Right renal cortex interstitium (tissue), 3 donors: ENCODE measurements at places on chromosomes 7 and 10.
A peak's percentile ranks its signal among the peaks of the same experiment; 100 is the strongest.

- no peak for DNase-seq
Observed at GRCh38 chr10:47362199-47362598, 14.0 kb downstream of the RBP3 start.

GRCh38 chr10:130656187-130656575, 520.0 kb downstream of the GLRX3 start:
- DNase-seq, result no peak

DNA sequence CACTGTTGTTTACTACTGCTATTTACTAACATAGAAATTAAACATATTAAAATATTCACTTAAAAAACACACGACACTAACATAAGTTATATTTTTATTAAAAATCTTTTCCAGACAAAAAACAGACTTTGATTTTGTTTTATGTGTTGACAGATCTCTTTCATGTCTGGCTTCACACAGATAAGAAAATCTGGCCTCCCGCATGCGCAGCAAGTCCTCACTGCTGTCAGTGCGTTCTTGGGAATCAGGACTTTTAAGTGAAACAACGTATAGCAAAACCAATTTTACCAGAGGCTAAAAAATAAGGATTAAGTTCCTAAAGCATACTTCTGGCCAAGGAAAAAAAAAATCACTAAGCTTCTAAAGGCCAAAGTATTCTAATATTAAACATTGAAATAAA, 1.2 kb upstream of the IDI1 start:
- no peak for DNase-seq

- DNase-seq, result no peak
Observed at GRCh38 chr7:137904833-137905232, 58.1 kb upstream of the DGKI start.

DNA sequence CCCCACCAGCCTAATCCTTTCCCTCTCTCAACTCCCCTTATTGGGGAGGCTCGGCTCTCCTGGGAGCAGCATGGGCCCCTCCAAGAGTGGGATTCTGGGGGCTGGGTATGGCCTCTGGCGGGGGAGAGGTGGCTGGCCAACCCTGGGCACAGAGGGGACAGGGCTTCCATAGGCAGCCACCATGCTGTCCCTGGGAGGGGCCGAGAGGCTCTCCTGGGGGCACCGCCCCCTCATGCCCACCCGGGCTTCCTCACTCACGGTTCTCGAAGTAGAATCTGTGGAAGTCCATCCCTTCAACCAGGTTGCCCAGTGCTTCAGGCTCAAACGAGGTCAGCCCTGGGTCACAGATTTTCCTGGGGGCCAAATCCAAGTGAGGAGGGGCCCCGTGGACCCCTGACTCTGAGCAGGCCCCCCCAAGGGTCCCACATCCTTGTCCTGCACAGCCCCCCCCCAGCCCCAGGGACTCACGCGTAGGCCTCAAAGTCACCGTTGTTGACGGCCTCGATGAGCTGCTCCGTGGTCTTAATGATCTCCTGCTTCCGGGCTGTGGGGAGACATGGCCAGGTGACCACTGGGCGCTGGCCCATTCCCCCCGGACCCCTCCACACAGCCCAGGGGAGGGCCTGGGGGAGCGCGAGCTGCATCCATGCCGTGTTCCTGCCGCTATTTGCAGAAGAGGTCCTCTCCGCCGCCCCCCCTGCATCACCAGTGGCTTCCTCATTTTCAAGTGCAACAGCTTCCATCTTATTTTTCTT, 19.8 kb downstream of the YKT6 start:
- no peak for DNase-seq

- no peak for DNase-seq
Observed at GRCh38 chr10:7980196-7980595, 74.3 kb upstream of the GATA3 start.

DNA sequence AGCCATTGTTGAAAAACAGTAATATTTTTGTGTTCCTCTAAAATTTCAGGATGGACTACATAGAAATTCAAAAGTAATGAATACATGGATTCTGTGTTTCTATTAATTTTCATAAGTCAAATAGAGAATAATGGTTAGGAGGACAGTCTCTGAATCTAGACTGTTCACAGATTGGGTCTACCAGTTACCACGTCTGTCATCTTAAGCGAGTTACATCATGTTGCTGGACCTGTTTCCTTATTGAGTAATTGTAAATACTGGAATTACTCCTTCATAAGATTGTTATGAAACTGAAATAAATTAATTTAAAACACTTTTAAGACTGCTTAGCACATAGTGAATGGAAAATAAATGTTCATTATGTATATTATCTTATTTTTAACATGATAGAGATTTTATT, 172.3 kb downstream of the KCND2 start:
- no peak for DNase-seq

GRCh38 chr10:60718886-60719285, 59.4 kb upstream of the CDK1 start:
- no peak for DNase-seq

DNA sequence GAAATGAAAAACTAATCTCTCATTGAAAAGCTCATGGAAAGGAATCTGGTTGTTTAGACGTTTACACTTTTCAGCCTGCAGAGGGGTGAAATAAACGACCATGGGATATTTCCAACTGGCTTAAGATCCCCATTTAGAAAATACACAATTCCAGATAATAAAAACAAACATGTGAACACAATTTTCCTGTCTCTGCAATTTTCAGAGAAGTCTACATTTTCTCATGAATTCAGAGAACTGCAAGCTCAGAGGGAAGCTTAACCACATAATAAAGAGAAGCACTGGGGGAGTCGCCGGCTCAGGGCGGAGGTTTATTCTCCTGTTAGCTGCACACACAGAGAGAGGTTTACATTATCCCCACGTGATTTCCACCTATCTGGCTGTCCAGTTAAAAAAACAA, 215.2 kb downstream of the FANK1 start:
- no peak for DNase-seq

GRCh38 chr10:118246332-118247295, 95.5 kb downstream of the FAM204A start:
- DNase-seq, result no peak

DNA sequence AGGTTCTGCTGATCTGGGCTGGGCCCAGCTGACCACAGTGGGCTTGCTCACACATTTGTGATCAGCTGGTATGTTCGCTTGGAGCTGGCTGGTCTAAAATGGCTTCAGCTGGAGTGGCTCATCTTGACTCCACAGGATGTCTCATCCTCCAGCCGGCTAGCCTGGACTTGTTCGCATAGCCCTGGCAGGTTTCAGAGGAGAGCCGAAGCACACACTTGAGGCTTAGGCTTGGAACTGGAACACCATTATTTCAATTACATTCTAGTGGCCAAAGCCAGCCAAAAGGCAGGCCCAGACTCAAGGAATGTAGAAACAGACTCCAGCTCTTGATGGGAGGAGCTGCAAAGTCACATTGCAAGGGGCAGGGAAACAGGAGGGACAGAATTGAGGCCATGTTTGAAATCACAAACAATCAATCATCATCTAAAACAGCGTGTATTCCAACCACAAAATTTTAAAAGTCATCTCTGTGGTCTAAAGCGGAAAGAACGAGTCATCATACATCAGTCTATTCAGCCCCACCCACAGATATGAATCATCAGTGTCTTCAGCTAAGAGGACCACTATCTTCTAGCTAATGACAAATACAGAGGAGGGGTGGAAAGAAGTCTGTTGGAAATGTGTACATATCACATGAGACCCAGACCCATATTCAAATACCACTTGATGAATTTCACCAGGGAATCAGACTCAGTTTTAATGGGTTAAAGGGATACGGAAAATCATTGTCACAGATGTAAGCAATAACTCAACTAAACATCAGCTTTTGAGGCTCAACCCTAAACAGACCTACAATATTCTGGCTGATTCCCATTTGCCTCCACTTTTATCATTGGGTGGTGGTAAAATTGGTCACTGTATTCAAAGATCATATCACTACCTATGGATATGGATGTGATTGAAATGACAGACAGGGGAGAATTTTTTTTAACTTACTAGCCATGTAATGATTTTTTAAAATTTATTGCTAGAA, 139.0 kb upstream of the MKLN1 start:
- no peak for DNase-seq

DNA sequence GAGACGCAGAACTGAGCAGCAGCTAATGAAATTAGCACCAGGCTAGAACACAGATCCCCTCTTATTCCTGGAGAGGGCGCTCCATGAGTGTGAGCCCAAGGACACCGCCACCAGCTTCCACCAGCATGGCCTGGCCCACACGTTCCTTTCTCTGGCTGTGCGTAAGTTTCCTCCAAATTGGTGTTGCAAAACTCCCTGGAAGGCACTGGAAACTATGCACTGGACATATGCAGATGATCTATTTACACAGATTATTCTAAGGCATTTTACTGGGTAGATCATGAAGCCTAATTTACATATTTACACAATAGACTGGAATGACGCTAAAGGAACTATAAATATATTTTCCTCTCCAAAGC, 455.6 kb upstream of the FOXK1 start:
- no peak for DNase-seq

GRCh38 chr7:44772867-44773266, 23.6 kb upstream of the PPIA start:
- no peak for DNase-seq

DNA sequence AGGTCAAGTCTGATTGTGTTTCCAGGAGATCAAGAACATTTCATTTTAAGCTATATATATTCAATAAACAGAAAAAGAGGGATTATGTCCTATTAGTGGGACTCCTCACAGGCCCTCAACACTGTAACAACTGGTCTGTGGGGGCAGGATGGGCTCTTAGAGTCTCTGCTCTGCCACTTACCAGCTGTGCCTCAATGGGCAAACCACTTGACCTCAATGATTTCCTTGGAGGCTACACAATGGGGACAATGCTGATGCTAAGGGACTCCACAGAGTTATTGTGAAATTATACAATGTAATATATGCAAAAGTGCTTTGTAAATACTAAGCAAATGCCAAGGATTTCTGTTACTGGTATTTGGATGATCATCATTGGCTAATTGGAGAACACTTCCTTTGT, 33.2 kb upstream of the MXI1 start:
- no peak for DNase-seq

DNA sequence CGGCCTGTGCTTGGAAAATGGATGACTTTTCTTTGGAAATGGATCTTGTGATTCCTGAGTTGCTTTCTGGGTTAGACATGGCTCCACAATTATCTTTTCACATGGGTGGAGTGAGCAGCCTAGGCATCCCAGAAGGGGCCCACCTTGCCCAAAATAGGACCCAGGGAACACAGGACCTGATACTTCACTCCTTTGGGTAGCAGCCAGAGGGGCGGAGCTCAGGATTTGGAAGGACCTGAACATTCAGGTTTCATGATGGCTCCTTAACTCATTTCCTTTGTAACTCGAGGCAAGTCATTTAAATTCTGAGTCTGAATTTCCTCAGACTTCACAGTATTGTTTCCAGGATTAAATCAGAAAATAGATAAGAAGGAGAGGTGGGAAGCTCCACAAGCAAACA, 178.3 kb upstream of the ZMIZ1 start:
- no peak for DNase-seq

GRCh38 chr10:49151025-49151445, 17.2 kb upstream of the FAM170B start:
- DNase-seq, result no peak

DNA sequence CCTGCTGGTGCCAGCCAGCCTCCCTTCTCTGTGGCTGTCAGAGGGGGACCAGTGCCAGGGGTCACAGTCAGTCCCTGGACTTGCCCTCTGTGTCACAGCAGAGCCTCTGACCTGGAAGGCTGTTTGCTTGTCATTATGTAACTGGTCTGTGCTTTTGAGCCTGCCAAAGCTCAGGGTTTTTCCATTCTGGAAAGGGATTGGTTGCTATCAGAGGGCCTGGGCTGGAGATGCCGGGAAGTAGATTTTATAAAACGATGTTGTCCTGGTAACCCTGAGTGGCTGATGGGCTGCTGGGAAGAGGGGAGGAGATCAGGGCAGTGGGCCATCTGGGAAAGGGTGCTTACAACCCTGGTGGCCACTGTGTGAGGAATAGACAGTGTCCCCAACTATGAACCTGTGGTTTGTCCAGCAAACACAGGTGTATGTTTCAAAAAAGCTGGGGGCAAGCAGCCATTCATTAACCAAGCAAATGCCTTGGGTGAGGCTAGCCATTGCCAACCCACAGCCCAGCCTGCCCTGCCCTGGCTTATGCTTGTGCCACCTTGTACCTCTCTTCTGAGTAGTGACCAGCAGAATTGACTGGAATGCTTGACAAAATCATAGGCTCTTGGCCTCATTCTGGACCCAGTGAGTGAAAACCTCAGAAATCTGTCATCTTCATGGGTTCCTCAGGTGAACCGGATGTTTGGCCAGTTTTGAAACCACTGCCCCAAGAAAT, 21.6 kb downstream of the SFTPD start:
- DNase-seq, result no peak

GRCh38 chr10:15163253-15163828, 5.2 kb downstream of the NMT2 start:
- DNase-seq, result no peak

DNA sequence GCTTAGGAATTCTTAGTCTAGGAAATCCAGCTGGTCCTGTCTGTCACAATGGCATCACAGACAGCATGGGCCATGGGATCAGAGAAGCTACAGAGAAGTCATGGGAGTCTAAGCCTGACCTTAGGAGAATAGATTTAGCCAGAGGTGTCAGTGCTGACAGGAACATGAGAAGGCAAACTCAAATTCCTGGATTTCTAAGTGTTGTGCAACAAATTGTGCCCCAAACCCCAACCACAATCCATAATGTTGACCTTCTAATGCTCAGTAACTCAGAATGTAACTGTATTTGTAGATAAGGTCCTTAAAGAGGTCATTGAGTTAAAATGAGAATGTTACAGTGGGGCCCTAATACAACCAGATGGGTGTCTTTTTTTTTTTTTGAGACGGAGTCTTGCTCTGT, 95.9 kb upstream of the RHOBTB1 start:
- no peak for DNase-seq

DNA sequence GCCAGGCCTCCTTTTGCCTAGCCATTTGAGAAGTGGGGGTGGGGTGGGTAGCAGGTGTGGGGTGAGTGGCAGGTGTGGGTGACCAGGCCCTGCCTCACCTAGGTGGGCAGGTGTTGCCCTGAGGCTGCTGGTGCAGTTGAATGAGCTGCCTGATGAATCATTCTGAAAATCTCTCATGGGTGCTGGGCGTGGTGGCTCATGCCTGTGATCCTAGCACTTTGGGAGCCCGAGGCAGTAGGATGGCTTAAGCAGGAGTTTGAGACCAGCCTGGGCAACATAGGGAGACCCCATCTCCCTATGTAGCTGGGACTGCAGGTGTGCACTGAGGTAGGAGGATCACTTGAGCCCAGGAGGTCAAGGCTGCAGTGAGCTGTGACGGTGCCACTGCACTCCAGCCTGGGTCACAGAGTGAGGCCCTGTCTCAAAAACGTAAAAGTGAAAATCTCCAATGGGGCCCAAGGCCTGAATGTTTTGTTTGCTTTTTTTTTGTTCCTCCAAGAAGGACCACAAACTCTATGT, 17.7 kb downstream of the TSPAN14 start:
- no peak for DNase-seq

DNA sequence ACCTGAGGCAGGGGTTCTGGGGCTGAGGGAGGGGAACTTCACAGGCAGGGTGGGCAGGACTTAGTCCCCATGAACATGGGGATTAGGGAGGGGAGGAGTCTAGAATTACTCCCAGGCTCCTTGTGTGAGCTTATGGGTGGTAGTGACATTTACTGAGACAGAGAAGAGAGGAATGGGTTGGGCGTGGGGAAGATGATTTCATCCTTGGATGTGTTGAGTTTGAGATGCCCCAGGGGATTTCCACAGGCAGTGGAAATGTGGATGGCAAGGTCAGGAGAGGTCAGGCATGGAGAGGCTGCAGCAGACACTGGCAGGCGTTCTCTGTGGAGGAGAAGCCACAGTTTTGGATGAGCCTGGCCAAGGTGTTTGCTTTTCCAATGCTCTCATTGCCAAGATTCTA, 26.4 kb upstream of the GSDME start:
- no peak for DNase-seq

- DNase-seq, result peak; percentile 32
Observed at GRCh38 chr10:69061305-69062161, 26.4 kb upstream of the SRGN start.

GRCh38 chr10:85784792-85785191, 581.8 kb downstream of the GRID1 start:
- DNase-seq, result no peak
